ENCODE measurements at places on chromosomes 2 and 18. TPM values are rescaled to one million over a fixed set of nuclear protein-coding genes. Genes with fewer than 3 reads are reported as not detected.

DNA sequence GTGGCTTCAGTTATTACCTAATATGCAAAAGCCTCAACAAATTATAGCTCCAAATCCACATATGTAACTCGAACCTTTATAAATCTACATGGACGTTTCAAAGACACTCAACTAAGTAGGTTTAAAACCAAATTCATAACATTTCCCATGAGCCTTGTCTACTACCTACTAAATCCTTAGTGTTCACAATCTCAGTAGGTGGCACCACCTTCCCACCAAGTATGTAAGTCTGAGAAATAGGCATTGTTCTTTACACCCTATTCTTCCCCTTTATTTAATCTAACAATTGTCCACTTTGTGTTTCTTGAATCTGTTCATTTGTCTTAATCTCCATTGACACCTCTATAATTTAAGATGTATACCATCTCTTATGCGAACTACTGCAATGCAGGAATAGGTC is 4.6 kb downstream of the PIGN start:
- no peak for DNase-seq

Gene LRRTM1
- total RNA-seq: 0.41 TPM

DNA sequence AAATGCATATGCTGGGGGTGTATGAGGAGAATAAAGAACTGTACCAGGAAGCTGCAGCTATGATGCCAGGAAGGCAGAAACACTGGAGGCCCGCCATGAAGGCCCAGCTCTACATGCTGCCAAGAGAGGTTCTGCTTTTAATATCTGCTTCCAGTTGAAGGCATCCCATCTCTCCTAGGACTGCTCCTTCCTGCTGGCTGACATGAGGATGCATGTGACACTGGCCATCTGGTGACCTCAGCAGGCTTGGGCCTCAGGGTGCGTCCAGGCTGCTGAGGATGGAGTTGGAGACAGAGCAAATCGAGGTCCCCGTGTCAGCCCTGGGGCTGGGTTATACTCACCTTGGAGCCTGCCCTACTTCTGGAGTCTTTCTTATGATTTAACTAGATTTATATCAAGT is 49.0 kb downstream of the PSMG2 start:
- DNase-seq: no peak

Gene CREB1
- 40.6 TPM for total RNA-seq

DNA sequence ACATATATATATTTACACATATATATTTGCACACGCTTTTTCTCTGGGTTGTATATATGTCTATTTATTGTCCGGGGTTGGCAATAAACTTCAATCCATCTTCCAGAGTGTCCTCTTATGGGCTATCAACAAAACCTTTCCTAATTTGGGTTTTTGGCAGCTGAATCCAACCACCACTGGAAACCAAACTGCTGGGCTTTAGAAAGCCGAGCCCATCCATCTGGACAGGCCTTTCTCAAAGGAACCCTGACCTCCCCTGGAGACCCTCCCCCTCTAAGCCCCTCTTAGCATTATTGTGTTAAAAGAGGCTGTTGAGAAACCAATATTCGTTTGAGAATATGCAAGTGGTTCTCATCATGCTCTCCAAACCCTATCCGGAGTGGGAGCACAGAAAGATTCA is 153.6 kb downstream of the NRP2 start:
- DNase-seq: no peak

DNA sequence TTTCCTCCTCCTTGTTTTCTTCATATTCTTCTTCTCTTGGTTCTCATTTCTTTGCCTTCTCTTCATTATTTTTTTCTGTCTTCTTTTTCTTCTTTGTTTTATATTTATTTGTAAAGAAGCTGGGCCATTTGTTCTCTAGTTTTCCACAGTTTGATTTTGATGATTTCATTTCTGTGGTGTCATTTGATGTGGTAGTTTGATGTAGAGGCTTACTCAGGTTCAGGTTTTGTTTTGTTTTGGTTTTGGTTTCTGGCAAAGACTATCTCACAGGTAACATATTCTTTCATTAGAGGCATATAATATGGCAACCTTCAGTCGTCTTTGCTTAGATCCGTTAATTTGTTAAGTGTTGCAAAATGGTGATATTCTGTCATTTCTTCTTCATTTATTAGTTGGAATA is 75.3 kb downstream of the BABAM2 start:
- DNase-seq: no peak

DNA sequence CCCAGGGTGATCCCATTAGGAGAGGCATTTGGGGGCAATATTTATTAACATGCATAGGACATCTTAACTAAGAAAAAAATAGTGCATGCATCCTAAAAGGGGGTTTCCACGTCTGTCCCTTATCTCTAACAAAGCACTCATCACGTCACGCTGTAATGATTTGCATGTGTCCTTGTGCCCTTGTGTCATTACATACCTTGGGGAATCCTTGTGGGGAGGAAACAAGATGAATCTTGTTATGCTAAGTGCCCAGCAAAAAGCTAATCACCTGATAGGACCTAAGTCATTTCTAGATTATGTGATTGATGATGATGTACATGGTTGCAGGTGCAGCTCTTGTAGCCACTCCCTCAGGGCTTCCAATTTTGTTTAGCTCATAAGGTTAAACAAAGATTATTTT is 250.9 kb downstream of the FBXO15 start:
- no peak for DNase-seq

DNA sequence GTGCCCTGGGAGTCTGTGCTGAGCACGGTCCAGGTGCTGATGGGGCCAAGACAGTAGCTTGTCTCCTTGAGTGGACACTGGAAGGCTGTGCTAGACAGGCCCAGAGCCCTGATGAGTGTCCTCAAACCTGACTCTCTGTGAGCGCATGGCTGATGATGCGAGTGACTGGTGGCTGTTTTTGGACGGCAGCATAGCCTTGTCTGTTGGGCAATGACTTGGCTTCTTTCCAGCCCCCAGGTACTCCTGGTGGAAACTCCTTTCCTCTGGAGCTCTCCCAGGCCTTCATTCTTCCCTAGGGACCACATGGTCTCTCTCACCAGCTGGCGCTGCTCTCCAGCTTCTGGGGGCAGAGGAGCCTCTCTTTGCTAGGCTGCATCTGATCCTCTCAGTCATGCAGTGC is 207.6 kb upstream of the SMIM21 start:
- DNase-seq: no peak

DNA sequence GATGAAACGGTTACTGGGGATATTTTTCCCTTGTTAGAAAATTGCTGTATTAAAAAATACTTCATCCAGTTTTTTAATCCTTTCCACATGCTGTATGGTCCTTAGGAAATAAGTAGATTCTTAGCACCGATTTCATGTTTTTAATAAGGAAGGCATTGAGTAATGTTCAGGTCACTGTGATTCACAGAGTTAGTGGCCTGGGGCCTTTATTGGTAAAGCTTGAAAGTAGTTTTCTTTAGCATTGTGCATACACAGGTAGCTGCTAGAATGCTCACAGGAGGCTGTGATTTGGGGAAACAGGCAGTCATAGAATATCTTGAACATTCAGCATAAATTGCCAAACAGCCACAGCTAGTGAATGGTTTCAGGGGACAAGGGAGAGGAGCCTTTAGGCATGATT is 79.8 kb downstream of the XRCC5 start:
- DNase-seq: no peak

DNA sequence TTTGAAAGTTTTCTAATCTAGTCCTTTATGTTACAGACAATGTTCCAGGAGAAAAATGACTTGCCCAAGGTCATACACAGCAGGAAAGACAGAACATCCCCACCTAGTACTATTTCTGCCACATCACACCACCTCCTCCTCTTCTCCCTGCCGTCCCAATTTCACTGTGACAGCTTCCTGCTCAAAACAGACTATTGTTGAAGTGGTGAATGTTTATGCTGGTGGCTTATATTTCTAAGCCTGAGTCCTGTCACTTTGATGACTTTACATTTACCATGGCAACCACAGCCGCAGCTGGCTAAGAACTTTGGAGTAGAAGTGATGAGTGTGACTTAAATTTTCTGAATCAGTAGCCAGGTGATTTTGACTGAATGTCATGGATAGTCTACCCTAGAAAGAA is 10.0 kb downstream of the GALNT5 start:
- no peak for DNase-seq

Gene LRP2
- 2.9 TPM for total RNA-seq

DNA sequence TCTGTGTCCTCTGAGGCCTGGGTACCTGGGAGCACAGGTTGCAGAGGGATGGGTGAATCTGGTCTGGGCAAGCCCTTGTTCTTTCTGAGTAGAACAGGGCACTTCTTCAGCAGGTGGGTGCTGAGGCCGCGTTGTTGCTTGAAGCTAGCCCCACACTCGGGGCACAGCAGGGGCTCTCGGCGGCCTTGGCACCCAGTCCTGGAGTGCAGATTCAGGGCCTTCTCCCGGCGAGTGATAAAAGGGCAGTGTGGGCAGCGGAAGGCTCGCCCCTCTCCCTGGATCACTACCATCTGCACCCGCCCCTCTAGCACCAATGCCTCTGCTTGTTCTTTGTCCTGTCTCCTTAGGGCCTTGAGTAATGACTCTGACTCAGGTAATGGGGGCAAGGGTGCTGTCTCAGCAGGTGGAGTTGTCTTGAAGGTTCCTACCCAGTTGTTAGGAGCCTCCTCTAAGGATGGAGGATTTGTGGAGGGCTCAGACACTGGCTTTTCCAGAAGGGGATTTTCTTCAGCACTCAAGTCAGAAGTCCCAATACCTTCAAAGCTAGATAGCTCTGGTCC is 15.6 kb downstream of the ZNF142 start:
- no peak for DNase-seq

Gene ID2
- total RNA-seq: 47.5 TPM

All from left cardiac atrium (tissue), 4 donors.